ENCODE measurements at places on chromosomes 3 and 15. TPM values are rescaled to one million over a fixed set of nuclear protein-coding genes. Genes with fewer than 3 reads are reported as not detected.

- DNase-seq = no peak
- no peaks in the 10 kb centered on the region for H3K36me3 ChIP-seq
- H3K27me3 ChIP-seq = no peaks in the 10 kb centered on the region
- H3K4me1 ChIP-seq = no peaks in the 10 kb centered on the region
- H3K4me3 ChIP-seq = no peak overlapping the region
- no peak overlapping the region for H3K27ac ChIP-seq
Observed at GRCh38 chr3:1962396-1963088, 136.1 kb upstream of the CNTN4 start.

DNA sequence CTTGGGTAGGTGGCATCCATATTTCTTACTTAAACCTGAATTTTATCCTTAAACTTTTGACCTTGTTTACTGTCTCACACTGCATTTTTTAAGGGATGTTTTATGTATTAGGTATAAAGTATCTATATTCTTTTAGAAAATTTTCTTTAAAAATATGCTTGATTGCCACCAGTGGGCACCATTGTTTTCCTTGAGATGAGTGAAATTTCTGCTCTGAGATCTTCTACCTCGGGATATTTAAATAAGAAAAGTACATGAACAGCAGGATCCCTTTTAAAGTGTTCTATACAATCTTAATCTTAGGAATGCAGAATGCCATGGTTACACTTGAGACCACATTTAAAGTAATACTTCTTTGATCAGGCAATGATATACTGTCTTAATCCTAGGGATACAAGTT lies 108.7 kb downstream of the SLMAP start:
- no peak overlapping the region for H3K27ac ChIP-seq
- no peak for DNase-seq
- peaks cover 9% of the 10 kb centered on the region for H3K36me3 ChIP-seq
- no peaks in the 10 kb centered on the region for H3K27me3 ChIP-seq
- no peak overlapping the region for H3K4me3 ChIP-seq
- H3K4me1 ChIP-seq = no peaks in the 10 kb centered on the region

GRCh38 chr3:159928666-159929065 lies 60.0 kb upstream of the IL12A start:
- H3K27ac ChIP-seq = peak overlapping the region; percentile 8
- H3K27me3 ChIP-seq = no peaks in the 10 kb centered on the region
- DNase-seq = no peak
- no peak overlapping the region for H3K4me3 ChIP-seq

DNA sequence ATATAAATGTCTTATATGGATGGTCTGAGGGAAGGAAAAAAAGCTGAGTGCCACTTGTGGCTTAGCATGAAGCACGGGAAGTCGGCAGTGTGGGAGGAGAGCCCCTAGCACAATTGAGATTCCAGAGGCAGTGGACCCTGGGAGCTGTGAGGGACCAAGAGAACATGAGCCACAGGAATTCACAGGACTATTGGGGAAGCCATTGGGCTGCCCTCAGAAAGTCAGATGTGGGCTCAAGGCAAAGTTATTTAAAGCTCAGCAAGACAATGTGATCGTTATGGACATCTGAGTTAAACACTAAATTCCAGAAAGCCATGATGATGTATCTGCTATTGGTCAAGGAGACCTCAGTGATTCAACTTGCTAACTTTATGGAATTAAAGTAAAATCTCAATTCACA lies 380.8 kb upstream of the IL12A start:
- H3K4me1 ChIP-seq = no peaks in the 10 kb centered on the region
- H3K27ac ChIP-seq = no peak overlapping the region
- no peaks in the 10 kb centered on the region for H3K27me3 ChIP-seq

GRCh38 chr15:39479911-39480310 lies 101.0 kb upstream of the THBS1 start:
- no peaks in the 10 kb centered on the region for H3K36me3 ChIP-seq
- no peaks in the 10 kb centered on the region for H3K27me3 ChIP-seq
- H3K4me1 ChIP-seq = no peaks in the 10 kb centered on the region
- H3K4me3 ChIP-seq = no peak overlapping the region
- no peak overlapping the region for H3K27ac ChIP-seq
- no peak for DNase-seq

- DNase-seq = no peak
- H3K27ac ChIP-seq = no peak overlapping the region
- H3K27me3 ChIP-seq = no peaks in the 10 kb centered on the region
- no peaks in the 10 kb centered on the region for H3K36me3 ChIP-seq
- no peaks in the 10 kb centered on the region for H3K4me1 ChIP-seq
- H3K4me3 ChIP-seq = no peak overlapping the region
Observed at GRCh38 chr3:188869628-188870027, 302.1 kb upstream of the TPRG1 start.

- DNase-seq = no peak
- H3K4me1 ChIP-seq = no peaks in the 10 kb centered on the region
- H3K27ac ChIP-seq = no peak overlapping the region
- H3K4me3 ChIP-seq = no peak overlapping the region
- no peaks in the 10 kb centered on the region for H3K27me3 ChIP-seq
- H3K36me3 ChIP-seq = no peaks in the 10 kb centered on the region
Observed at GRCh38 chr3:6113338-6113737, 747.6 kb upstream of the GRM7 start.

DNA sequence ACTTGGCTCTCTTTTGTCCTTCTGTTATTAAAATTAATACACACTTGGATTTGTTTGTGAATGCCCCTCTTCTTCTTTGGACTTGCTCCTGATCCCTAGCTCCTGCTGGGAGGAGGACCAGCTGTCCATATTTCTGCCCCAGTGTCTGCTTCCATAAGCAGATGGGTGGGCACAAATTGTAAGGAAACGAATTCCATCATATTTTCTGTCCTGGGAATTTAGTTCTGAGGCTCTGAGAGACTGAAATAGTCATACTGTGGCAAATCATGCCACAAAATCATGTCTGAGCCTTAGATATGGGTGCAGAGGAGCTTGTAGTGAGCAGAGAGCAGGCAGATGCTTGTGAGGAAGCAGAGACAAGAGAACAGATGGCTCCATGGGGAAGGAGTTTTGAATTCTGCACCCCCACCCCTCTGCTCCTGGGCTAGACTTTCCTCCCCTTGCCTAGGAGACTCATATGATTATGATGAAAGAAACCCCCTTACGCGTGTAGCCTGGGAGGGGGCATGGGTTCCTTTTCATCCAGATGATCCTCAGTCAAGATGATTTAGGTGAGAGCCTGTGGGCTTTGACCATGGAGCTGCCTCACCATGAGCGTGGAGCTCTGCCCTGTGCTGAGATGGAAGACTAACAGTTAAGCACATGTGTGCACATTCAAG lies 50.6 kb downstream of the SV2B start:
- no peak for DNase-seq
- H3K27me3 ChIP-seq = peaks cover 19% of the 10 kb centered on the region

DNA sequence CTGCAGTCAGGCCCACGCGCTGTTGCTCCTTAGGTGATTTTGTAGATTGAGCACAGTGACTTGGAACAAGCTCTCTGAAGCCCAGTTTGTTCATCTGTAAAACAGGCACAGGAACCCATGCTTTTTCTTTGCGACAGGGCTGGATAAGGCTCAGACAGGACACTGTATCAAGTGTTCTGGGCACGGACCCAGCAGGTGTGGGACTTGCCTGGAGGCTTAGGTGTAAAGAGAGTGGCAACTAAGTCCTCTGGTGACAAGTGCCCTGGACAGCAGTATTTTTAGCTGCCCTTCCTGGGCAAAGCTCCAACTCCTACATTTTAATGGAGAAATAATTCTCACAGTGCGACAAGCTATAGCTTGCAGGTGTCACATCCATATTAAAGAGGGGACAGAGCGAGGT lies 32.2 kb downstream of the CD276 start:
- DNase-seq = no peak
- no peak overlapping the region for H3K4me3 ChIP-seq
- no peaks in the 10 kb centered on the region for H3K4me1 ChIP-seq
- H3K36me3 ChIP-seq = peaks cover 6% of the 10 kb centered on the region
- no peaks in the 10 kb centered on the region for H3K27me3 ChIP-seq

Gene GOLGA6D
- total RNA-seq = 0.12 TPM

Gene PCSK6
- 13.5 TPM for total RNA-seq

Gene CERS3
- not detected for total RNA-seq

Gene WDR93
- 0.42 TPM for total RNA-seq

Gene HRG
- total RNA-seq = 0.42 TPM

Gene PCNP
- 177 TPM for total RNA-seq

All from HCT116 (cell line).